ENCODE measurements at places on chromosomes 4 and X.

DNA sequence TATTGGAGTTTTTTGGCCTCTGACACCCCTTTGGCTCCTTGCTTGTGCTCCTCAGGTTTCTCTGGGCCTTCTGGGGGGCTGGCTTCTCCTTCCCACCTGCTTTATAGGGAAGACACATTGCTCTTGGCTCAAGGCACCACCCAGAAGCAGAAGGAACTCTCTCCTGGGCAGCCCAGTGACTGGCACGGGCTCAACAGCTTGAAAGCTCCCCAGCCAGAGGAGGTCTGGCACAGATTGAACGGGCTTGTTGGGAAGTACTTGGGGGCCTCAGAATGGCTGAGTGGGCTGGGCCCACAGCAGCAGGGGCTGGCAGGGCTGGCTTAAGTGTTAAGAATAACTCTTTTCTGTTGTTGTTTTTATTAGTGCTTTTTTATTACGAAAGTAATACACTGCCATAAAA lies 11.2 kb upstream of the ZNF185 start:
- no peak for DNase-seq

GRCh38 chr4:55635741-55636655 lies at the start of gene NMU:
NMU (minus strand) TSS chr4:55636298; CDS start chr4:55636192, 106 bp downstream.
- DNase-seq, result peak; percentile 50

GRCh38 chr4:150090836-150091235 lies 12.6 kb downstream of the DCLK2 start:
- no peak for DNase-seq

GRCh38 chrX:70436343-70436742 lies 8.3 kb upstream of the DLG3 start:
- DNase-seq, result no peak

DNA sequence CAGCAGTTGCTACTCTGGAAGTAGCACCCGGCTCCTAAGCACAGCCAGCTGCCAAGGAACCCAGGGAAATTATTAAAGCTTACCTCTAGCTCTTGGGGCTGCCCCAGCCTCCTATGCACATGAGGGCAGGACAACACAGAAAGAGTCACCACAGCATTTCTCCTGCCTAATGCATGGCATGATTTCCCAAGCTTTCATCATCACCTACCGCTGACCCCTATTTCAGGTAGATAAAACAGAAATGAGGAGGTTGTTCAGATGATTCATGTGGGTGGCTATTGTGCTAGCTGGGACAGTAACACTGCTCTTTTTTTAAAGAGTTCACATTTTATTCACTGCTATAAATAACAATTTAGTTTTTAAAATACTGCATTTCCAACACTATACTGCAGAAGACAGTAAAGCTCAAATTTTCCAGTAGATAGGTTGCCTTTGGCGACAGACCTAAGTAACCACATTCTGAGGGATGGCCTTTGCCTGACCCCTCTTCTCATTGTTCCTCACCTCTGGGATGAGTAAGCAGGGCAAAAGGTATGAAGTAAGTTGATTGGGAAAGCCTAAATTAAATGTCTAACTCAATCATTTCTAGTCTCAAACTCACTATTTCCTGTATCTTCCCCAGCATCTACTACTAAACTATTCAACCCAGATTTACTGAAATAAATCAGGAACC lies 16.7 kb downstream of the CASK start:
- DNase-seq, result no peak

- no peak for DNase-seq
These were observed 156.3 kb downstream of the GASK1B start for GRCh38 chr4:158016511-158016910.

DNA sequence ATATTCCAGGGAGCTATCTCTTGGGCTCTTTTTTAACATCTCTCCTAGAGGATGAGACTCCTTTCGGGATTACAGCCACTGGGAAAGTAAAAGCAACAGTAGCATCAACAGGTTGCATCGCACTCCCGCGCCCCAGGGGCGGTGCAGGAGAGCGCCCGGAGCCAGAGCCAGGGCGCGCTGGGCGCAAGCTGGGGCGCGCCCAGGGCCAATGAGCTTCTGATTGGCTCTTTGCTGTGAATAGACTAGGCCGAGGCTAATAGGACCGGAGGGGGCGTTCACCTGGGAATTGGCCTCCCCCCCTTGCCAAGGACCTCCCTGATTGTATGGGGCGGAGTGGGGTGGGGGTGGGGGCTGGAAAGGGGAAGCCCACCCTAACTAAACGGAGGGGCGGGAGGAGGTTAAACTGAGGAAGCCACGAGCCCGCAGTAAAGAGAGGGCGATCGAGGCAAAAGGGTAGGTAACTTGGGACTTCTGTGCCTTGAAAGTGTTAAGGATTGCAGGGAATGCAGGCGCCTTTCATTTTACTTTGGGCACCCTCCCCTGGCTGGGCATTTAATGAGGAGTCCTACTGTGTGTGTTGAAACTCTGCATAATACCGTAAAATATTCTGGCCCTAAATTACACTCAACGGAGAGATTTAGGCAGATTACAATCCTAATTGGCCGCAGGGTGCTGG lies 1.1 kb upstream of the ATOH1 start:
- DNase-seq, result peak; percentile 0

DNA sequence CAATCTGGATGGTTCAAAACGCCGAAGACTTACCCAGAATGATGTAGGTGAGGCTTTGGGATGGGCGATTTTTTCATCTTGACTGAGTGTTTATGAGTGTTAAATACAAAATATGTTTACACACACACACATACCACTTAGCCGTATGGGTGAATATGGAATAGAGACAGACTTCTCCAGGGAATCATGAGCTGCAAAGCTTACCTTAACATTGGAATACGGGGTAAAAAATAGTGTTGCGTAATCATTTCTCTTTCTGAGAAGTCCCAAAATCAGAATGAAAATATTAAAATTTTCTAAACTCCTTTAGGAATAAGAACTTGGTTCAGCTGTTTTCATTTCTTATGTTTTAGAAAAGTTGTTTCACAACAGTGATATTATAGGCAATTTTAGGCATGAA lies 63.5 kb downstream of the EGF start:
- DNase-seq, result no peak

DNA sequence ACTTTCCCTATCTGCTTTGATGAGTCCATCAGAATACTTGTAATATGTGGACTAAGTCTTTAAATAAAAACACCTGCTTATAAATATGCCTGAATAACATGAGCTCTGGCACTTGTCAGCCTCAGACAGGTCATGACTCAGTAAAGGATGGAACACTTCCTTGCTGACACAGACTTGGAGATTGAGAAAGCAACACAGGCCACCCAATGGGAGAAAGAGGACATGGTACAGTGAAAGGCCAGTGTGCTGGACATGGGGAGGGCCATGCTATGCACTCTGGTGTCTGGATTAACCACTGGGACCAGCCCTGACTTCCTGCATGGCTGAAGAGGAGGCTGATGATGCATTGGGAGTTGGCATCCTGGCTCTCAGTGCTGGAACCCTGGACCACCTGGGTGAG lies 149.5 kb downstream of the DHRSX start:
- DNase-seq, result no peak

DNA sequence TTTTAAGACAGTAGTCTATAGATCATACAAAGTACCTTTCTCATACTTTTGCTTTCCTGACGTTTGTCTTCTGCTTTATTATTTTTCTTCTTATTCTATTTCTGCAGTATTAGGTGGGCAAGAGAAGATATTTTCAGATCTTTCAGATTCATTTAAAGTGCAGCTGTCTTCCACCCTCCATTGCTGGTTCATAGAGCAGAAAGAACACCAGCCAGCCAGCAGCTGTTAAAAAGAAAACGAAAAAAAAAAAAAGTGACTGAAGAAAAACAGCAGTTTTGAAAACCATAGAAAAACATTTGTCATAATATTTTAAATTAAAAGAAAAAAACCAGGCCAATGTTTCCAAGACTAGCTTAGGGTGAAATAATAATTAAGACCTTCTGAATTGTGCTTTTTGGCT lies 42.9 kb downstream of the SMAD1 start:
- no peak for DNase-seq

DNA sequence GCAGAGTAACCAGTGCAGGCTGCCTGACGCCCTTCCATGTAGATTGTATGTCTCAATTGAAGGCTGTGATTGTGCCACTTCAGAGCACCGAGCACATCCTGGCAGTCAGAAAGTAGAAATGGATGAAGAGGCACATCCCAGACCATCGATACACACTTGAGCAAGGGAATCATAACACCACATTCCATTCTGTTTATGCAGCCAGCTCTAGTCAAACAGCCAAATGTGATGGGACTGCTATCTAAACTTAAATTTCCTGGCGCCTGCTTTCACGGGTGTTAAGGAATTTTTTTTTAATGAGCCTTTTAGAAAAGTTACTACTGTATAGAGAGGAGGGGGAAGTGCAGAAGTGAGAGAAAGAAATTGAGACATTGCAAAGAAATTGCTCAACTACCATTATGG lies 84.4 kb downstream of the PPARGC1A start:
- no peak for DNase-seq

GRCh38 chr4:125727931-125728330 lies 413.2 kb downstream of the FAT4 start:
- no peak for DNase-seq

DNA sequence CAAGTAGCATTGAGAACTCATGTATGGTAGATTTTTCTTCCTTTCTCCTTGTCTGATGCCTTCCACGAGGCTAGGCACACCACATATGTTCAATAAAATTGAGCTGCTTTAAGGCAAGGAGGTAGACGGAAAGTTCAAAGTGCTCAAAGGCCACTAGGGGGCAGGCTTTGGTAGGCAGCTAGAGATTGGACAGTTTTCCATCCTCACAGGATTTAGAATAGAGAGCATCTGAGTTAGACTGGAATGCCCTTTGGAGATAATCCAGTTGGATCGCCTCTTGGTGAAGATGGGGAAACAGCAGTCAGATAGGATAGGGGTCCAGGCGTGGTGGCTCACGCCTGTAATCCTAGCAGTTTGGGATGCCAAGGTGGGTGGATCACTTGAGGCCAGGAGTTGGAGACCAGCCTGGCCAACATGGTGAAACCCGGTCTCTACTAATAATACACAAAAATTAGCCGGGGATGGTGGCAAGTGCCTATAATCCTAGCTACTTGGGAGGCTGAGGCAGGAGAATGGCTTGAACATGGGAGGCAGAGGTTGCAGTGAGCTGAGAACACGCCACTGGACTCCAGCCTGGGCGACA lies 30.4 kb downstream of the ELF4 start:
- peak; percentile 40 for DNase-seq

DNA sequence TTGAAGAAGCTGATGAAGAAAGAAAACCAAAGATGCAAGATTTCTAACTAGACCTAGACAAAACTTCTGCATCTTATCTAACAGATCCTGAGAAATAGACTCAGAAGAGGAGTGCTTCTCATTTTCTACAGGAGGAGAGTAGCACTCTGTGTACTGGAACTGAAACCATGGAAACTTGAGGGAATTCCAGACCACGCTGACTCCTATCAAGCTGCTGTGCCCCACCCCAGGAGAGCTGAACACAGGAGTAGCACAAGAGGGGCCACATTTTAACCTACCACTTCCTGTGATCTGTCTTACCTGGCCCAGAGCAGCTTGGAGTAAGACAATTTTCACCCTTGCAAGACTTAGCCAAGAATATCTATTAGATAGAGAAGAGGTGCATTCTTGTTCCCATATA lies 248.9 kb downstream of the SCFD2 start:
- no peak for DNase-seq

- DNase-seq, result no peak
These were observed 126.1 kb downstream of the ASB9 start for GRCh38 chrX:15143825-15144121.

DNA sequence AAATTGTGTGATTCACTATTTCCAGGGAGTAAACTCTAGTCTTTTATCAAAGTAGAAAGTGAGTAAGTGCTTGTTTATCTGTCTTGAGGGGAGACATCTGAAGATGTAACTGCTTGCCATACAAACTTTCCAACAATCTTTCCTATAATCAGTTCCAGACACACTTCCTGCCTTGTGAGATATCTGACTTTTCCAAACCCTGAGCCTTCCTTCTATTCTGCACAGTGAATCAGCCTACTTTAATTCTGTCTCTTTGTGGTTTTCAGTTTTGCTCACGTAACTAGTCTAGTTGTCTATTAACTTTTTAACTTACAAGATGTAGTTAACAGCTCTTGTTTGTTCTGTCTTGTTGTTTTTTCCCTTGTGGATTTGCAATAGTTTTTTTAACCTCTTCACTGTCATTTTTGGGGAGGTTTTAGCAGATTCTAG lies 947.8 kb downstream of the C4orf33 start:
- DNase-seq, result no peak

GRCh38 chrX:13697455-13697854 lies 8.5 kb downstream of the RAB9A start:
- DNase-seq, result no peak

DNA sequence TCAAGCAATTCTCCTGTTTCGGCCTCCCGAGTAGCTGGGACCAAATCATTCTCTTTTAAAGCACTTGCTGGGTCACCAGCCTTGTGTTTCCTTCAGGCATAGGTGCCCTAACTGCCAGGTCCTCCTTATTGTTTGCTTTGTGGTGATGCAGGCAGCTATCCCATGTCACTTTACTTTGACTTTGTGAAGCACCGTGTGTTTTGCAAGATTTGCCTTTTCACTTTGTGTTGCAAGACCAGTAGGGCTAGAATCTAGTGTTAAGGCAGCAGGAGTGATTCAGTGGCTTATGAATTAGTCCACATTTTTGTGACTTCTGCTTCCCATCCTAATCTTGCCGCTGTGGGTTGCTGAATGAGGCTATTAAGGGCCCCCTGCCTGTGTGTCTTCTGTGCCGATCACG lies 20.2 kb downstream of the SYAP1 start:
- DNase-seq, result no peak

GRCh38 chrX:132584936-132585335 lies 96.1 kb upstream of the MBNL3 start:
- no peak for DNase-seq
